Nucleus accumbens (tissue), 56 donors: ENCODE measurements at places on chromosomes 1 and 21.

- no peak for DNase-seq
These were observed 405 bp upstream of the GADD45A start for GRCh38 chr1:67684526-67685066.

DNA sequence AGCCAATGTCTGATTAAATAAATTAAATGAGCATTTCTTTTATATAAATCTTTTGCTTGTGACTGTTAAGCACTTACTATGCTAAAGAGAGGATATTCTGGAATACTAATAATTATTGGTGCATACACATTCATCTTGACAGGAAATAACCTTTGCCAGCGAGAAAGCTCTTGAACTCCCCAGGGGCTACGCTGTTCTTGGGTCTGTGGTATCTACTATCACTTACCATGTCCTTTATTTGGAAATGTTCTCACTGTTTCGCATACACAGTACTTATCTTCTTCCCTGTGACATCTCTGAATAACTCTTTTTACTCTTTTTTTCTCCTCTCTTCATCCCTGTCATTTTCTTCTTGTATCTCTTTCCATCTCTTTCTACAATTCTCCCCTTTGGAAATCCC lies 178.7 kb downstream of the GABPA start:
- DNase-seq = no peak

GRCh38 chr1:178066908-178067614 lies 26.8 kb upstream of the RASAL2 start:
- no peak for DNase-seq

- no peak for DNase-seq
These were observed 184.1 kb upstream of the ZNHIT6 start for GRCh38 chr1:85892366-85892765.

GRCh38 chr1:11697188-11697892 lies 5.8 kb downstream of the DRAXIN start:
- no peak for DNase-seq
